Stimulated activated CD4-positive, alpha-beta T cell treated with anti-CD3 and anti-CD28 coated beads, TNF-alpha, amount 100 ng/mL, for 1 hour (primary cell): ENCODE measurements at places on chromosomes 5 and 9.
A peak's percentile ranks its signal among the peaks of the same experiment; 100 is the strongest.

DNA sequence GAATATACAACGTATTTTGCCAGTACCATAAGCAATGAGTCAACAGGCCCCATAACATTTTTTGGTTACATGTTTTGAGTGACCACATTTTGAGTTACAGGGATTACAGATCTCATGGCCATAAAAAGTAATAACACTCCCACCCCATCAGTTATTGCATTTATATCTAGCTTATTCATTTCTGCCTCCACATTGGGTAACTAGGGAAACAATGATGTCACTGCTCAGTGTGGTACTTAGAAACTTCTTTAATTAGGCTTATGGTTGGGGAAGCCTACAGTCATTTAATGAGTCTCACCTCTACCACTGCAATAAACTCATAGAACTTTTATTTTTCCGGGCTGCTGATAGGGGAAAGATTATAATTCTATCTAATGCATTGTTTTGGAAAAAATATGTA is 39.9 kb upstream of the SMIM15 start:
- no peak for DNase-seq

- no peak for DNase-seq
These were observed 123.9 kb downstream of the SEC61B start for GRCh38 chr9:99345942-99346341.

DNA sequence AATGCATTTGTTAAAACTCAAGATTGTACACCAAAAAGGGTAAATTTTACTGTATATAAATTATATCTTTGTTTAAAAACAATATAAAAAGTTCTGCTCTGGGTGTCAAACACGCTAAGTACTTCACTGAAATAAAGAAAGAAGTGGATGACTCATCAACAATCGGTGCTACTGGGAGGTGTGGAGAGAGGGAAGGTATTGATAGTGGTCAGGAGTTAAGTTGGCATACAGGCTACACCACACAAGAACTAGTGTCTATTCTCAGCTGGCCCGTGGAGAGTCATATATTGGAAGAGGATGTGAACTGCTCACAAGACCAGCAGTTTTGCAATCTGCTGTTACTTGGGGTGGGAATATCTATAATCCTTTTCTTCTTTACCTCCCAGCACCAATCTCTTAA is 145.7 kb upstream of the TRPC7 start:
- DNase-seq, result no peak

DNA sequence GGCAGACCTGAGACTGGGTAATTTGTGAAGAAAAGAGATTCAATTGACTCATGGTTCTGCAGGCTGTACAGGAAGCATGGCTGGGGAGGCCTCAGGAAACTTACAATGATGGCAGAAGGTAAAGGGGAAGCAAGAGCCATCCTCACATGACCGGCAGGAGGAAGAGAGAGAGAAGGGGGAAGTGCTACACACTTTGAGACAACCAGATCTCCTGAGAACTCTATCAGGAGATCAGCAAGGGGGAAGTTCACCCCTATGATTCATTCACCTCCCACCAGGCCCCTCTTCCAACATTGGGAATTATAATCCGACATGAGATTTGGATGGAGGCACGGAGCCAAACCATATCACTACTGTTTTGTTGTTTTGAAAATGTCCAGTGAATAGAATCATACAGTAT is 110.2 kb downstream of the DAPK1 start:
- no peak for DNase-seq

DNA sequence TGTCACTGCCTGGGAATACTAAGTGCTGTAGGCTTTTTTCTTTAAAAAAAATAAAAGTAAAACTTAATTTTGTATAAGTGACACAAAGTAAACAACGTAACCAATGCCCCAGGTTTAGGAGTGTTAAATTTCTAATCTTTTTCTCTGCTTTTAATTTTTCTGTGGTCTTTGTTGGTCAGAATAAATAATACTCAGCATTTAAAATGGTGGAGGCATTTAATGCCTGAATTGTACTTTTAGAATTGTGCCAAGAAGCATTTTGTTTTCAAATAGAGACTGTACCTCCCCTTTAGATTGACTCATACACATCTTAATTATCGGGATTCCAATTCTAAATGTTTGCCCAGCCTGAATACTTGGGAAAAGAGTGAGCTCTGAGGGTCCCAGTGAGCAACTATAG is 1.6 kb downstream of the DMXL1 start:
- no peak for DNase-seq

GRCh38 chr5:136058039-136058971 is 29.5 kb downstream of the TGFBI start:
- no peak for DNase-seq

DNA sequence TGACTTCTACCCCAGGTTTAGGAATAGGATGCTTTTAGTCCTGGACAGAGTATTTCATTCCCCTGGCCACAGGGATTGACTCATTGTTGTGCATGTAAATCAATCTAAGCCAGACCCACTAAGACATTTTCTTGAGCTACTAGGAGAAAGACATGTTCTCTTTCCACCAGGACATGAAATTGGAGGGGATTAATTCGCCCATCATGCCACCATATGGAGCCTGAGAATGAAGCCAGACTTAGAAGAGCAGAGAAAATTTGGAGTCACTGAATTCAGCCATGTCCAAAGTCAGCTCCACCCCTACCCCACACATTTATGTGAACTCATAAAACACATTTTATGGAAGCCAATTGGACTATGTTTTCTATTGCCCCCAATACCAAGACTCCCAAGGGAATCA is 322.5 kb downstream of the NFIB start:
- DNase-seq, result no peak

GRCh38 chr5:173291722-173292658 is 36.2 kb downstream of the STC2 start:
- no peak for DNase-seq

GRCh38 chr5:172768098-172768572 is 2.9 kb downstream of the DUSP1 start:
- no peak for DNase-seq

GRCh38 chr5:77239126-77239741 is 28.8 kb downstream of the PDE8B start:
- no peak for DNase-seq

DNA sequence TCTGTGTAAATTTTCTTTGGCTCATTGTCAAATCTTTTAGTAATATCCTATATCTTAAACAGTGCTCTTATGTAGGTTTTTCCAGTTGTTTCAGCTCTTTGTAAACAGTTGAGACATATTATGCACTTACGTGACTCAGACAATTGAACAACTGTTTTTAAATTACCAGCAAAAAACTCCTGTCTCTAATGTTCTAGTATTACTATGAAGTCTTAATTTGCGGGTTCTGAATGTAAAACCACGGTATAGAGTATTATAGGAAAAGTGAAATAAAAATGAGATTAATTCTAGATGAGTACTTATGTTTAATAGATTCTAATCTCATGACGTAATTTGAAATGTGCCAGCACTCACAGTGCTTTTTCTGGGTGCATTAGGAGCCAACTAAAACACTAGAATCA is 136.0 kb downstream of the GDNF start:
- no peak for DNase-seq

GRCh38 chr9:32523910-32524309 is 2.1 kb downstream of the RIGI start:
- DNase-seq, result no peak

DNA sequence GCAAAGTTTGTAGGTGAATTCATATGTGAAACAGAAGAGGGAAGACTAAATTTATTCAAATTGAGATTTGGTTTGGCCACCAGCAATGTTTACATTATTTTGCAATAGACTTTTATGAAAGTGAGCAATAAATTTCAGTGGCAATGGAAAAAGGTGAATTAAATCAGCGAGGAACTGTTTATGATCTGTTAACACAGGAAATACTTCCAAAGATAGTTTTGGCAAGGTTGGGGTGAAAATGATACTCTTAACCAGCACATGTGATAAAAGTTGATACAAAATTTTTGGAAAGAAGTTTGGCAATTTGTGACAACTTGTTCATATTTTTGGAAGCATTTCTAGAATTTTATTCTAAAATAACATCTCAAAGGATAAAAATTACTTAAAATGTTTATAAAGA is 119.8 kb downstream of the ARHGEF28 start:
- no peak for DNase-seq

DNA sequence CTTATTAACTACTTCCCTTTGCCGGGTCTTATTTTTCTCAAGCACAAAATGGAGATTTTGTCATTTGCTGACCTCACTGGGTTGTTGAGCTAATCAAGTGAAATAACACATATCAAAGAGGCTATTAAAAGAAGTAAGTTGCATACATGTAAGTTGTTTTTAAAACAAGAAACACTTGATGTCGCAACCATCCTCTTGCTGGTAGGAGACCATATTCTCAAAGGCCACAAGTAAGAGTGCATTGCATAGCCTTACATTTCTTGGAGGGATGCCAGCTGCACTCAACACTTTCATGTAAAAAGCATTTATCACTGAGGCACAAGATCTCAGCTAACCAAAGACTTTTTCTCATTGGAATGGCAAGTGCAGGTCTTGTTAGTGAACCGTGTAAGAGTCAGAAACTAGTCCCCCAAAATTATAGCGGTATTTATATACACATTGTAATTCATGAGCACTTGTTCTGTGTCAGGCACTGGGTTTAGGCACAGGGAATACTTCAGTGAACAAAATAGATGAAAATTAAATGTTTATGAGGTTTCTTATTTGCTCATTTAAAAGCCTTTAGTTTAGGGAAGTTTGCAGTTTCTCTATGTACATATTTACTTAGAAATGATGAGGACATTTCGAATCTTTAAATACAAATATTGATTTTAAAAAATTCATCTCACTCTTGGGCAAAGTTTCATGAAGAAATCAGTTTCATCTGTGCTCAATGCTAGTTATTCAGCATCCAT is 72.0 kb downstream of the ZFAND5 start:
- no peak for DNase-seq

GRCh38 chr5:129094087-129094923 is at the start of gene ISOC1:
TSS of gene ISOC1 (plus strand) at chr5:129094749. CDS start at chr5:129094767, 18 bp downstream.
- peak; percentile 86 for DNase-seq
